ENCODE measurements at places on chromosomes 3 and 15.

DNA sequence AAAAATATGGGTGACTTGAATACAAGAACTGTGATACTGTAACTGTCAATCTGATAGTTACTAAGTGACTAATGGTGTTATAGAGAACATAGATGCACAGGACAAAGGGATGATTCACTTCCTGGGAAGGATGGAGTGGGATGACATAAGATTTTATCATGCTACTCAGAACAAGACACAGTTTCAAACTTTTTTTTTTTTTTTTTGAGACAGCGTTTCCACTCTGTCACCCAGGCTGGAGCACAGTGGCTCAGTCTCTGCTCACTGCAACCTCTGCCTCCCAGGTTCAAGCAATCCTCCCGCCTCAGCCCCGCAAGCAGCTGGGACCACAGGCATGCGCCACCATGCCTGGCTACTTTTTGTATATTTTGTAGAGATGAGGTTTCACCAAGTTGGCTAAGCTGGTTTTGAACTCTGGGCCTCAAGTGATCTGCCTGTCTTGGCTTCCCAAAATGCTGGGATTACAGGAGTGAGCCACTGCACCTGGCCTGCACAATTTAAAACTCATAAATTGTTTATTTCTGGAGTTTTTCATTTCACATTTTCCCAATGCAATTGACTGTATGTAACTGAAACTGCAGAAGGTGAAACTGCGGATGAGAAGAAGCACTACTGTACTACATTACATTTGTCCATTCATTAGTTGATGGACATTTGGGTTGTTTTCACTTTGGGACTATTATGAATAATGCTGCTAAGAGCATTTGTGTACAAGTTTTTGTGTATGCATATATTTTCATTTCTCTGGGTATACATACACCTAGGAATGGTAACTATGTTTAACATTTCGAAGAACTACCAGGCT lies 40.6 kb downstream of the ADIPOQ start:
- DNase-seq, result peak; percentile 31

GRCh38 chr3:57227204-57227929 lies at the start of gene APPL1:
APPL1 (plus strand) TSS chr3:57227729; CDS start chr3:57227884, 155 bp downstream.
- DNase-seq, result peak; percentile 85

- DNase-seq, result no peak
These were observed 637.2 kb downstream of the NTRK3 start for GRCh38 chr15:87619161-87619960.

DNA sequence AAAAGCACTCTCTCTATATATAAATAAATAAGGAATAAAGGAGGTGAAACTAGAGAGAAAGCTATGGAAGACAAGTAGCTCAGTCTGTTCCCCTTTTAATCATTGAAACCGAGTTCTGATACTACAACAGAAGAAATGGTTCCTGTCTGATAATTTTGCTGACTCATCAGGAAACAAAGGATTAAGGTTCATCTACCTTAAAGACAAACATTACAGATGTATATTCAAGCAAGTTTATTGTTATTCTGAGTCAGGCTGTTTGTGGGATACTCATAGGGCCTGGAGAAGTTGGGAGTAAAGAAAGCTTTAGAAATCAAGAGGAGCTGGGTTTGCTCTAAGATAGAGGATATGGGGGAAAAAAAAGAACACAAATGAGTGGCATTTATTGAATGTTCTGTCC lies 566.0 kb downstream of the ROBO2 start:
- DNase-seq, result no peak

- no peak for DNase-seq
These were observed 61.5 kb downstream of the SLC6A1 start for GRCh38 chr3:11053926-11054503.

GRCh38 chr3:57745101-57745500 lies 11.0 kb upstream of the SLMAP start:
- DNase-seq, result no peak

- no peak for DNase-seq
These were observed 6.3 kb downstream of the DUOXA1 start for GRCh38 chr15:45123397-45123796.

DNA sequence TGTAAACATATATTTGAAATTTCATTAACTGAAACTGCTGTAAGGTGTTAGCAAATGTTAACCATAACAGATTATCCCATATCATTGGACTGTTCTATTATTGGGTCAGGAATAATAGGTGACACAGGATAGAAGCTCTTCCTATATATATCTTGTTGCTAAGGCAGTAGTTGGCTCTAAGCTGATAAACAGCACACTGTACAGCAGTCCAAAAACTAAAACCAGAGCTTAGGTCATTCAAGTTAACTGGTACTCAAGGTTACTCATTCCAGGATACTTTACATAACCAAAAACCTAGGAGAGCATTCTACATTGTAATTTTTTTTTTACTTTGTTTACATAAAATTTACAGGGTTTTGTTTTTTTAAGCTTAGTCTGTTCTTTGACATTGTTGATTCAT lies 8.9 kb downstream of the DNAJC19 start:
- no peak for DNase-seq

DNA sequence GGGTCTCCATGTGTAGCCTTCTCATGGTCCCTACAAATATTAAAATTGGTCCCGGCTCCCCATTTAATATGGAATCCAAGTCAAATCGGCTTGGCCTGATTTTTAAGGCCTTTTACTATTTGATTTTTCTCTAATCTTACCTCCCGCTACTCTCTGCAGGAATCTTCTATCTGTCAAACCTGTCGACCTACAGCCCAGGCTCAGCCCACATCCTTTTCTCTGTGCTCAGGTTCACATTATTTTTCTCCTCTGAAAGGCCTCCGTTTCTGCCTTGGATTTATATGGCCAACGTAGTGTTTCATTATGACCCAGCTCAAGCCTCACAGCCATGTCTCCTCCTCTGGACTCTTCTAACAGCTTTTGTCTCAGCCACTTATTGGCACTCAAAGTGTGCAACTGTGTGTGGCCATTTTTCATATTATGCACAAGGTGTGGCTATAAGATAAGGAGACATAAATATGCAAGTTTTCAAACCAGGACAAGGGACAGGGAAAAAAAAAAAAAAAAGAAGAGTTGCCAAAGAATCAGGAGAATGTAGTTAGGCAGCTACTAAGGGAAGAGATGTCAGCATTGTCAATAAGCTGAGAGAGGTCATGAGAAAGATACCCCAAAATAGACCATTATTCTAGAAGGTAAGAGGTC lies 2.1 kb upstream of the GLCE start:
- DNase-seq, result no peak

GRCh38 chr3:105375750-105376511 lies 9.2 kb downstream of the ALCAM start:
- DNase-seq, result no peak

DNA sequence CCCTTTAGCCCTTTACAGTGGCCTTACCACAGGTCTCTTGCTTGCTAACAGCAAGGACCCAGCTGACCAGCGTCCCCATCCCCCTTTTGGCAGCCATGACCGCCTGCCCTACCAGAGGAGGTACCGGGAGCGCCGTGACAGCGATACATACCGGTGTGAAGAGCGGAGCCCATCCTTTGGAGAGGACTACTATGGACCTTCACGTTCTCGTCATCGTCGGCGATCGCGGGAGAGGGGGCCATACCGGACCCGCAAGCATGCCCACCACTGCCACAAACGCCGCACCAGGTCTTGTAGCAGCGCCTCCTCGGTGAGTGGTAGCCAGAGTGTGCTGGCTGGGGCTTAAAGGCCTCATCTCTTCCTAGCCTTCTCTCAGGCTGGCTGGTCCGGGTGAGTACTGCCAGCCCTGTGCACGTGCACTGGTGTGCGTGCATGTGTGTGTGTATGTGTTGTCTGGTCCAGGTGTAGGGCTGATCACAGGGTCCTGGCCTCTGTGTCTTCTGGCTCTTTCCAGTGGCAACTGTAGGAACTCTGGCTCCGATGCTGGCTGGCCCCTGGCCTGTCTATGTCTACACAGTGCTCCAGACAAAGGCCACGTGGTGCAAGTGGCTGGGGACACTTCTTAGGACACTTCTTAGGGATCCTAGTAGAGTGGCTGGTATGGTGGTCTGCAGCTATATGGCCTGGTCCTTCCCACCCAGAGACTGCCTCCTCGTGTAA lies 4.4 kb downstream of the CLK3 start:
- no peak for DNase-seq

GRCh38 chr3:69825446-69825845 lies 86.2 kb downstream of the MITF start:
- no peak for DNase-seq

- DNase-seq, result no peak
These were observed 44.6 kb downstream of the ZBTB38 start for GRCh38 chr3:141412936-141413354.

DNA sequence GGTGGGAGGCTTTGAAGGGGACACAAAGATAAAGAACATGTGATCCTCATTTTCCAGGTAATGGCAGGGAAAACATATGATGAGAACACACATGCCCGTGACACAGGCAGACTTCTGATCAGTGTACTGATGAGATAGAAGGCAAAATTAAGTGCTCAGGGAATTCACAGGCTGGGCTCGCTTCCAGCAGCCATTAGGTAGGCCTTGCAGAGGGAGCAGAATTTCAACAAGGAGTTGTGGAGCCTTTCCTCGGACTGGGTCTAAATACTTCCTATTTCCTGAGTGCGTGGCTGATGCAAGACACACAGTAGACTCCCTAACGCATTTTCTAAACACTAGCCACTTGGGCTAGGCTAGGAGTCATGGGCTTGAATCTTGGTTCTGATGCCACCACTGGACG lies 74.0 kb upstream of the ETV5 start:
- no peak for DNase-seq

DNA sequence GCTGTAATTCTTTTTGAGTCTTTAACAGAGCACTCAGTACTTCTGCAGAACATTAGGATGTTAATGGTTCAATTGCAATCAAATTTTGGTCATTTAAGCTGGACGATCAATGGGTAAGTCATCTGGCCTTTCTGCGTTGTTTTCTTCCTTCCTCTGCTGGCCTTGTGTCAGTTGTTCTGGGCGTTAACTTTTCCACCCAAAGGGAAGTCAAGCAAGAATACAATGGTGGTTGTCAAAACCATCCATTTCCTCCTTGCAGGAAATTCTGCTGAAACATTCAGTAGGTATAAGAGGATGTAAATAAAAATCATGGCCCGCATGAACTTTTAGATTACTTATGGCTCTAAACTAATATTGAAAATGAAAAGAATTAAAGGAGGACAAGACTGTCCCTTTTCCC lies 584.0 kb downstream of the GRM7 start:
- DNase-seq, result no peak

- DNase-seq, result no peak
These were observed 106.4 kb downstream of the MFSD1 start for GRCh38 chr3:158908187-158908734.

GRCh38 chr15:68629519-68630210 lies 50.9 kb downstream of the CORO2B start:
- no peak for DNase-seq

GRCh38 chr3:15923640-15924405 lies 126.0 kb upstream of the ANKRD28 start:
- DNase-seq, result no peak
